Hematopoietic multipotent progenitor cell treated with erythropoietin and hydrocortisone succinate and interleukin-3 and kit ligand, for 8 days (in vitro differentiated cells): ENCODE measurements at places on chromosomes 5 and 9.
A peak's percentile ranks its signal among the peaks of the same experiment; 100 is the strongest.

GRCh38 chr5:179166886-179167841, 107.0 kb downstream of the ZNF354C start:
- DNase-seq = peak; percentile 4

- DNase-seq = no peak
These were observed 218.5 kb downstream of the ENC1 start for GRCh38 chr5:74422030-74422429.

DNA sequence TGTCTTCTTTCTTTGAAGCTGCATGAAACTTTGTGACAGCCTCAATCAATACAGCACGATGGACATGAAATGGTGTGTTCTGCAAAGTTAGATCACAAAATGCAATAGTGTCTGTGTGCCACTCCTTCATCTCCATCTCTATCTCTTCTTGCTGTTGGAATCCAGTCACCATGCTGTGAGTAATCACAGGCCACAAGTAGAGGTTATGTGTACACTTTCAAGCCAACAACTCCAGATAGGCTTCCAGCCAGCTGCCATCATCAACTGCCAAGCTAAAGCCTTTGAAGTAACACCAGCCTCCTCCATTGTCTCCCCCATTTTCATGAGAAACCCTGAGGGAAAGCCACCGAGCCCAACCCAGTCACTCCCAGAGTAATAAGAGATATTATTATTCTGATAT, 360.6 kb downstream of the PTPRD start:
- DNase-seq = peak; percentile 96

GRCh38 chr5:177008716-177009115, 2.1 kb upstream of the UIMC1 start:
- no peak for DNase-seq

- DNase-seq = peak; percentile 72
These were observed 131.6 kb upstream of the NIPBL start for GRCh38 chr5:36744773-36745589.

- DNase-seq = no peak
These were observed 174.8 kb upstream of the CLINT1 start for GRCh38 chr5:158033724-158034123.

- no peak for DNase-seq
These were observed 8.4 kb upstream of the ZNF354C start for GRCh38 chr5:179051784-179052183.

DNA sequence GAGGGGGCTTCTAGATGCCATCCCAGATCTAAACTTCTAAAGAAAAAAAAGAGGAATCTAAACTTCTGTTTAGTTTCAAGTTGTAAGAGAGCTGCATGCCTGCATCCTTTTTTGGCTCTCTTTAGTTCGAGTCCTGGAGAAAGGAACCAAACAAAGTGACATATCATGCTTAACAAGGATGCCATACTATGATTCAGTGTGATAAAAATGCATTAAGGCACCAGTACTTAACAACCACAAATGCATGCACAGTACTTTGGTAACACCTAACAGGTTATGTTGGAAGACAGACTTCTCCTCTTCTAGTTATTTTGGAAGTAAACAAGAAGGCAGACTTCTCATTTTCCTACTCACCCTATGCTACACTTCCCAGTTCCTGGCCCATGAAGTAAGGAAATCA, 27.3 kb downstream of the NME5 start:
- DNase-seq = no peak

GRCh38 chr9:93185266-93186214, 1.6 kb downstream of the WNK2 start:
- DNase-seq = no peak

DNA sequence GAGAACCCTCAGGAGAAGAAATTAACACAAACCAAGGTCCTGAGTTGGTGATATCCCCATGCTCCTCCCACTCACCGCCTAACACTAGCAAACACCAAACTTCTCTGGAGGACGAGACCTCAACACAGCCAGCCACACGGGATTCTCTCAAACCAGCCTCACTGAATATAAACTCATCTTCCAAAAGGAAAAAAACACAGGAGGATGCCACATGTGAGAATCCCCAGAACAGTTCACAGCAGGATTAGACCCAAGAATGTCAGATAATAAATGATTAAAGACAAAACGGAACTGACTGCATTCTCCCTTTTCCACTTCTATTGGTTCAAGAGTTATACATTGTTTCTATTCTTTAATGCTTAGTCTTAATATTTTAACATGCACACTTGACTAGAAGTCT, 89.2 kb downstream of the LPAR1 start:
- no peak for DNase-seq

DNA sequence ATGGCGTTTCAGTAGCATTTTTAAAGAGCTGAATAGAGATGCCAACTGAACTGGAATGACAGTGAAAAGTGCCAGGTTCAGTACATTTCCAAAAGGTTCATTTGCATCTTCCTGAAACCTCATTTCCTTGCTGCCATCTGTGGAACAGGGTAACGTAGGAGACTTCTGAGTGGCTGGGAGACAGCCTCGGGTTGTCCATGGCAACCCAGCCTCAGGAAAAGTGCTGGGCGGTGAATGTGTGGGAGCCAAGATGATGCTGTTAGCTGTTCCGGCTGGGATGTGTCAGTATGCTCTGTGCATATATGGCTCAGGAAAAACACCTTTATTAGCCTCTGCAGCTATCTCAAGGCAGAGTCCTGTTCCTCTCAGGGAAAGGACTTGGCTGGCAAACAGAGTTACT, 87.5 kb downstream of the KLHL3 start:
- DNase-seq = no peak

DNA sequence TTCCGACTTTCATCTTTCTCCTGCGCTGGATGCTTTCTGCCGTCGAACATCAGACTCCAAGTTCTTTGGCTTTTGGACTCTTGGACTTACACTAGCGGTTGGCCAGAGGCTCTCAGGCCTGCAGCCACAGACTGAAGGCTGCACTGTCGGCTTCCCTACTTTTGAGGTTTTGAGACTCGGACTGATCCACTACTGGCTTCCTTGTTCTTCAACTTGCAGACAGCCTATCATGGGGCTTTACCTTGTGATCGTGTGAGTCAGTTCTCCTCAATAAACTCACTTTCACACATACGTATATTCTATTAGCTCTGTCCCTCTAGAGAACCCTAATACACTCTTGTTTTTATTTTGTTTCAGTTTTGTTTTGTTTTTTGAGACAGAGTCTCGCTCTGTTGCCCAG, 10.3 kb downstream of the FKBP15 start:
- no peak for DNase-seq

GRCh38 chr5:15266229-15266628, 233.8 kb upstream of the FBXL7 start:
- no peak for DNase-seq

DNA sequence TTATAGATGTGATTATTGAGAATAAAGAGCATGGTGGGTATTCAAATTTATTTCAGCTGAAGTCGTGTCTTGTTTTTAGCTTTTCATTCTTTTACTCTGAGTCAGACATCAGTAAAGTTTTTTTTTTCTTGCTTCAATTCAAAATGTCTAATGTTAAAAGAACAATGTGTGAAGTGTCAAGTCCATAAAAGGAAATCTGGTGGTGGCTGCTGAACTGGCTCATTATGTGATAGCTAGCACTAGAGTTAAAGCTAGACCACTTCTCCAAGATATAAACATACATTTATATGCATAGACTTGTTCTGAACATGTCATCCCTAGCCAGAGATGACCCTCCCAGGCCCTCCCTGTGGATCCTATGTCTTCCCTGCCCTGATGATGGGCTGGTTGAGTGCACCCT, 338.3 kb downstream of the RAB3C start:
- no peak for DNase-seq
